ENCODE measurements at places on chromosomes 16 and 17.
A peak's percentile ranks its signal among the peaks of the same experiment; 100 is the strongest.

DNA sequence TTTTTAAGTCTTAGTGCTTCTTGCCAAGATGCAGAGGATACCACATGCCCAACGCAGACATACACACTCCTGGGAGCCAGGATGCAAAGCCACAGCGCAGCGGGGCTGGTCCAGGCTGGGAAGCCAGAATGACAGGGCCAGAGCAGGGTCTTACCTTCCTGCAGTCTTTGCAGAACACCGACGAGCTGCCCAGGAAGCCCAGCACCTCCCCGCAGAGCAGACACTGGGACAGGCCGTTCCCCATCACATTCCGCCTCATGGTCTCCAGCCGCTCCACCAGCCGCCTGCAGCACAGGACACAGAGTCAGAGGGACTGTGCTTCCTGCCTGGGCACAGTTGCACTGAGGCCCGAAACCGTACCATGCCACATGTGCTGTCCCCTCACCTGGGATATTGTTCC, 33.3 kb downstream of the RPH3AL start:
- DNase-seq: no peak

DNA sequence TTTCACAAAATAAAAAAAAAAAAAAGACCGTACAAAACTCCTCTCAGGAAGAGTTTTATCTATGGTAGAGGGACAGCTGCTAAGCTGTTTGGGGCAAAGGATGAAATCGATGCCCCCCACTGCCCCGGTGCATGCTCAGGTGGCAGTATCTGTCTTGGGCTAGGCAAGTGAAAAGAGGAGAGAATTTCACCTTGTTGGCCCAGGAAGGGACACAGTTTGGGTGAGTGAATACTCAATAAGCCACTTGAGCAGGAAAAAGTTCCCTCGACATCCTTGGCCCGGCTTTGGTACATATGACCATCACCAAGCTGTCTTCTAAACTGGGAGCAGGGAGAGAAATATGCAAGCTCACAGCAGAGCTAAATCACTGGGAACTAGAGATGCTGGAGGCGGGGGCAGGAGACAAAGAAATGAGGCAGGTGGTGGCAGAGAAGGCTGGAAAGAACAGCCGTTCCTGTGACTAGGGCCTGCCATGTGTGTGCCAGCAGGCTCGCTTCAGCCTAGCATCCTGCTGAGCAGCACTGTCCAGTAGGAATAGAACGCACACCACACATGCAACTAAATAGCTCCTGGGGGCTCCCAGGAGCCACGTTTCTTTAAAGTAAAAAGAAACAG, 8.2 kb upstream of the EIF1 start:
- no peak for DNase-seq

DNA sequence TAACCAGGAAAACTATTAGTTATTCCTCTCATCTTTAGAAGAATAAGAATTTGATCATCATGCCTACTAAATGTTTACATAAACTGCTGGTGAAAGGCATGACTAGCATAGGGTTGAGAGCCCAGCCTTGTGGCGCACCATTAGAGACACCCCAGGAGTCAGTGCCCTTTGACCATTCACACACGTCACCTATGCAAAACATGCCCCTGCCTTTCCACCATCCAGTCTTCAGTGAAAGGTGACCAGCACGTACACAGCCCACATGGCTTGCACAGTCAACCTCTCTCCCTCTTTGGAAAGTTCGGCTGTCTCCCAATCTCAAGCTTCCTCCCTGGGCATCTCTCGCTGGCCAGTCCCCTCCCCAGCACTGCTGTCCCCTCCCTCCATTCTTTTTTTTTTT, 150.3 kb downstream of the ENGASE start:
- no peak for DNase-seq

- DNase-seq: peak; percentile 87
These were observed 8.4 kb downstream of the PRR29 start for GRCh38 chr17:64006361-64007088.

DNA sequence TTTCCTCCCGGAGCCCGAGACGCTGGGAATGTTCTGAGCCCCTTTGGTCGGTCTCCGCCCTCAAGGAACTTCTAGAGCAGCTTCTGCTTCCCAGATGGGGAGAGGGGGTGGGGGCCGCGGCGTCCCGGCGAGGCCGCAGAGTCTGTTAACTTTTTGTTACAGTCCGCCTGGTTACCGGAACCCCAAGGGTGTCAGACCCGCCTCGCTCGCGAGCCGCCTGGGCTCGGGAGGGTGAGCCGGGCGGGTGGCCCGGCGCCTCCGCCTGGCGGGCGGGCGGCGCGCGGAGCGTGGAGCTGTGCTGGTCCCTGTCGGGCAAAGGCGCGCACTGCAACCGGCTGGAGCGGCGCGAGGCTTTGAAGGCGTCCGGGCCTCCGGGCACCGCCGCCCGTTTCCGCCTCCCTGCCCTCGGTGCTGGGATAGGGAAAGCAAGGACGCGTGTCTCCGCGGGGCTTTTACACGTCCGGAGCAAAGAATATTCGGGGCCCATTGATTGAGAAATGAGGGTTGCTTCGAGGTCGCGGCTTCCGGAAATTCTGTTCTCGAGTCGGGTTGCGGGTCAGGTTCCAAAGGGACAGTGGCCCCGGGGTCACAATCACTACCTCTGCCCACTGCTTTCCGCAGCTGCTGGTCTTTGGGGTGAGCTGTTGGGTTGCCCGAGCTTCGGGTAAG, 1.7 kb downstream of the HS3ST3B1 start:
- no peak for DNase-seq

DNA sequence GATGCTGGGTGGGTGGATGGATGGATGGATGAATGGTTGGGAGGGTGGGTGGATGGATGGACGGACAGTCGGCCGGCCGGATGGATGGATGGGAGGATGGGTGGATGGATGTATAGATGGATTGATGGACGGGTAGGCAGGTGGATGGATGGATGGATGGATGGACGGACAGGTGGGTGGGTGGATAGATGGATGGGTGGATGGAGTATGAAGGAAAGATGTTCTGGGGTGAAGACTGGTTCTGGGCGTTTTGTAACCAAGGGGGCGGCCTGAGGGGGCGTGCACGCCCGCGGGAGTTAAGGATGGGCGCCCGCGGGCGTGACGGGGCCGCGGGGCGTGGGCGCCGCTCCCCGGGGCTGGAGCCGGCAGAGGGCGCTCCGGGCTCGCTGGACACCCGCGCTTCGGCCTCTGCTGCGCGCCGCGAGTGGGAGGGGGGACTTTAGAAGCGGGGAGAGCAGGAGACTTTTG, at the start of gene NECAB2:
Gene NECAB2, plus strand, starts transcription at position 407 of the 468 bp plus-strand sequence. CDS start 405 bp downstream, outside the sequence.
- DNase-seq: no peak

DNA sequence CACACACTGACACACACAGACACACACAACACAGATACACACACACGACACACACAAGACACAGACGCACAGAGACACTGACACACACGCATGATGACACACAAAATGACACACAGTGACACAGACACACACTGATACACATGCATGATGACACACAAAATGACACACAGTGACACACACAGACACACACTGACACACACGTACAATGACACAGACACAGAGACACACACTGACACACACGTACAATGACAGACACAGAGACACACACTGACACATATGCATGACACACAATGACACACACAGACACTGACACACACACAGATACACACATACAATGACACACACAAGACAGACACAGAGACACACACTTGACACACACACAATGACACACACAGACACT, 10.3 kb downstream of the CACNG1 start:
- DNase-seq: no peak

DNA sequence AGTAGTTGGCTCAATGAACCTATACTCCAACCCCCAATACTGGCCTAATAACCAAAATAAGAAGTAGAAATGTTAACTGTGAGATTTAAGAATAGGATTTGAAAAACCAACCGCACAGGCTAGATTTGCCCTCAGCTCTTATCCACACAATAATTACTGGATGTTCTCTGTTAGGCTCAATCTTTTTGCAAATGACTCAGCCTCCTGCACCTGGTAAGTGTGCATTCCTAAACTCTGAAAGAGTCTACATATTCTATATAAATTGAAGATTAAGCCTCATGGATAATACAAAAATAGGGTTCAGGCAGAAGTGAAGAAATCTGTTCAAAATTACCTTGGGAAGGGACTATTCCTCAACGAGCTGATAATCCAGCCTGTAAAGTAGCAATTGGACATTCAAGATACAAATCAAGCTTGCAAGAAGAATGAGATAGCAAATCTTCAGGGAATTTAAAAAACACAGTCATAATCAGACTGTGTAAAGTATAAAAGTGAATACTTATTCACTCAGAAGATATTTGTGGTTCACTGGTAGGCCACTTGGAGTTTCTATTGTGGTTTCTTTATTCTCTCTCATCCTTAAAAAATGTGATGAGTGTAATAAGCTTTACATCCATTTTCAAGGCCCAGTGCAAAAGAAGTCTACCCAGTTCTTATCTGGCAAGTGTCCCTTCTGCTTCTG, 931.9 kb upstream of the SOX9 start:
- no peak for DNase-seq

GRCh38 chr17:63911657-63912100, 621 bp upstream of the CSHL1 start:
- no peak for DNase-seq

DNA sequence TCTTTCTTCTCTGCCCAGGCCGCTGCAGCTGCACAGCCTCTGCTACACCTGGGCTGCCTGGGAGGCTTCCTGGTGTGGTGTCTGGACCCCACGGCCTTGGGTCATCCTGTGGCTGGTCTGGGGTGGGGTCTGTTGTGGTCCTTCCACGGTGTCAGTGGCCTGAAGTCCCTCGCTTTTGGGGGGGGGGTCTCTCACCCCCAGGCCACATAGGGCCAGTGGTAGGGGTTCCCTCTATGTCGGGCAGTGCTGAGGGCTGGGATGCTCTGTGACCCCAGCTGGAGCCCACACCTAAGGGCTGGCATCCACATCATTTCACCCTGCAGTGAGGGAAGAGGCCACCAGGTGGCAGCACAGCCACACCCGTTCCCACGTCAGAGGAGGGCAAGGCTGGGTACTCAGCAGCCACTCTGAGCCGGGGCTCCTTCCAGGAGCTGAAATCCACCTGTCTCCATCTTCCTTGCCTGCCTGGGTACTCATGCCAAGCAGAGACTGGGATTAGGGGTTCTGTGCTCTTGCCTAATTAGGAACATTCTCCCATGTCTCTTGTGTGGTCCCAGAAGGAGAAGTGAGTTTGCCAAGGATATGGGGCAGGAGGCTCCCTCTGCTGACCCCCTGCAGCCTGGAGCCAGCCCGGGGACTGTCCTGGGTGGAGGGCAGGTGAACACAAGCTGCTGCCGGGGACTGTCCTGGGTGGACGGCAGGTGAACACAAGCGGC, 13.0 kb downstream of the ENGASE start:
- DNase-seq: no peak

DNA sequence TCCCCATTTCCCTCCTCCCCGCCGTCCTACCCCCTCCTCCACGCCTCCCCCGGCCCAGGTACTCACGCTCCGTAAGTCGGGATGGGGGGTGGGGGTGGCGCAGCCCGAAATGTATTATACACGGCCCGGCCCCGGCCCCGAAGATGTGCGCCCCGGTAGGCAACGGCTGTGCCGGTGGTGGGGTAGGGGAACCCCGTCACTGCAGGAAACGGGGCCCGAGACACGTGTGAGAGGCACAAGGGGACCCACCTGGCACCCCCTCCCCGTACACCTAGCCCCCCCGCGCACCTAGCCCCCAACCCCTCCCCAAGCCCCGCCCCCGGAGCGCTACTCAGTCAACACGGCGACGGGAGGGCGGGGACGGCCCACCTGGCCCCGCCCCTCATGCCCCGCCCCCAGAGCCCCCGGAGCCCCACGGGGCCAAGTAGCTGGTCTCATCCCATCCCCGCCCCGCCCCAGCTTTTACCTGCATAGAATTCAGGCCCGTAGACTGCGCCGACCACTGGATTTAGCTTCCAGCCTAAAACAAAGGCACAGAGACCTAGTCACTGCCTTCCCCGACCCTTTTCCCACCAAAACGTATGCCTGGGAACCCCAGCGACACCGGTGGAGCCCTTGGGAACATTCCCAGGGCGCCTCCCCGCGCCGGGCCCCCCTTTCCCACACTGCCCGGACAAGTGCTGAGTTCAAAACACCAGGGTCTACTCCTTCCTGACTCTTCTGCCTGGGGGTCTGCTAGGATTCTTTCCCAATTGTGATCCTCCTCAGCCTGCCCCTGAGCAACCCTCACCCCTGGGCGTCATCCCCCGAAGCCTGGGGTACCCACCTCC, 22.8 kb downstream of the ENGASE start:
- no peak for DNase-seq

DNA sequence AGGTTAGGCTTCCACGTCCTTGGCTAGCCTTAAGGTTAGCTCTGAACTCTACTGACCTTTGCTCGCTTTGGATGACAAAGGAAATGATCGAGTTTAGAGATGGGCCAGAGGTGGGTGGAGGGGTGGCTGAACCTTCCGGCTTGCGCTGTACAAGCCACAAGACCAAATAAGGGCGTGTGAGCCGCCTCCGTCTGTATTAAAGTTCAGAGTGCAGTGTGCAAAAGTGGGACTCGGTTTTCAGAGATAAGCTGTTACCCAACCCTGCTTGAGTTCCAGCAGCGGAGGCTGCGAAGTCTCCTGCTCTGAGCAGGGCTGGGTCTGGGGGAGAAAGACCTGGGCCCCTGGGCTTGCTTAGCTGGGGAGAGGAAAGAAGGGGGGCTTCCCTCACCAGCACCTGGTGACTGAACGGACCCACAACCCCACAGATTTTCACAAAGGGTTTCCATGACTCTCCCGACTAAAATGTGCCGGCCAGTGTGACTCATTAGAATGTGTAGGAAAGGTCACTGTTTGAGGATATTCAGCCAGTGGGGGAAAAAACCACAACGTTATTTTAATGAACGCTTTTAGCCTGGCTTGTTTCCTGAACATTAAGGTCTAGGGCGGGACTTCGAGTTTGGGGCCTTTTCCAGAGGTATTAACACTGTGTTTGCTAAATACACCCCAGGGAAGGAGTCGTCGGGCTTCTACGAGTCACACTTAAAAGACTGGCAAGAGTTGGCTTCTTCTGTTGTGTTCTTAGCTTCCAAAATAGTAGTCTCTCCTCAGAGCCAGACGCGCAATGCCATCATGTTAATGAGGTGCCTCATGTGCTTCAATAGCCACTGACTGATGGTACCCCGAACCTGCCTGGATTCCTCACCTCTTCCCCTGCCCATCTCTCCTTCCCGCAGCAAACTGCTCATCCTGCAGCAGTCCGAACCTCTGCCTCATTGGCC, 67.0 kb downstream of the CENPV start:
- peak; percentile 92 for DNase-seq

GRCh38 chr17:19706791-19707727, 9.3 kb downstream of the SLC47A2 start:
- no peak for DNase-seq

DNA sequence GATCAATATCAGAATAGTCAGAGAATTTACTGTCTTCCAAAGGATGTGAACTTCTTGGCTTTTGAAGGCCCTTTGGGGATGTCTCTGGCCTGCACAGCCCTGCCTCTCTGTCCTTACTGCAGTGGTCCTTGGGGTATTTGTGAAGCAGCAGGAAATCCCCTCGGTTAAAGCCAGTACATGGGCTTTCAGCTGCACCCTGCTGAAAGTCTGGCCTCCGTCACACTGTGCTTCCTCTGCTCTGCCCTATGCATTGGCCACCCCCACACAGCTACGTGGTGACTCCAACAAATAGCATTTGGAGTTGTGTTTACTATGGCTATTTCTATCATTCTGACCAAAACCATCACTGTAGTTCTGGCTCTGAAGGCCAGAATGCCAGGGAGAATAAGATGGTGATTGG, 21.2 kb downstream of the SYCE1L start:
- DNase-seq: no peak

All from CMK (cell line).